H54 (cell line): ENCODE measurements at places on chromosomes 5 and 9.

- no peak for DNase-seq
Observed at GRCh38 chr9:134134949-134135342, 936 bp upstream of the WDR5 start.

- no peak for DNase-seq
Observed at GRCh38 chr9:125440411-125440810, 178.8 kb downstream of the GAPVD1 start.

GRCh38 chr5:100800562-100800961 is 102.5 kb downstream of the ST8SIA4 start:
- DNase-seq, result no peak

DNA sequence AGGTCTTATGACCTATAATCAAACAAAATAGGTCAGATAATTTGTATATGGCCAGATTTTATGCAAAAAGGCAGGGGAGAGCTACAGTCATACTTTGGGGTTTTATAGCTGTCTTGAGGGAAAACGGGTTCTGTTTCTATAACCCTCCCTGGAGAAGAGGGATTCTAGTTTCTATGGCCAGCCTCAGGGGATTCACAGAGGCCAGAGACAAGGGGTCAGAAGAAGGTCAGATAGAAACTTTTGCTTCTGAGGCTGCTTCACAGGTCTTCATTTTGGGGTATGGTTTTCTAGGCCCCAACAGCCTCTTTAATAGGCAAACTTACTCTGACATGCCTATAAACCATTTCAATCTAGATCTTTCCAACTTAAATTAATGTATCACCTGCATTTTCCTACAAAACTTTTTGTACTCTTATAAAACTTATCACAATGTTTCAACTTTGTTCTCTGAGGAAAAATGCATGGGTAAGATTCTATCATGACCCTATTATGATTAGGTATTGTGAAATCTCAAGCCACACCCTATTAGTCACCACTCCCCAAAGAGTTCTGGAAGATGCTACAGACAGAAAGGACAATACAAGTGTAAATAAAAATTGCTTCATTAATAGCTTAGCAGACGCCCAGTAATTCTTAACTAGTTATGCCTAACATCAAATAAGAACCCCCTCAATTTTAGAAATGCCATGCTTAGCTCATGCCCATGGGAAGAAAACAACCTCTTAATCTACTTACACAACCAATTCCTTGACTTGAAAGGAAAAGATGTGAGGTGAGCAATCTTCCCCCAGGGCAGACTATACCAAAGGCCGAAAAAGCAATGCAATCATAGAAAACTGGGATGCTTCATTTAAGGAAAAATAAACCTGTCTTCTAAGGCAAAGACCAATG is 396.6 kb downstream of the TLR4 start:
- DNase-seq, result no peak

DNA sequence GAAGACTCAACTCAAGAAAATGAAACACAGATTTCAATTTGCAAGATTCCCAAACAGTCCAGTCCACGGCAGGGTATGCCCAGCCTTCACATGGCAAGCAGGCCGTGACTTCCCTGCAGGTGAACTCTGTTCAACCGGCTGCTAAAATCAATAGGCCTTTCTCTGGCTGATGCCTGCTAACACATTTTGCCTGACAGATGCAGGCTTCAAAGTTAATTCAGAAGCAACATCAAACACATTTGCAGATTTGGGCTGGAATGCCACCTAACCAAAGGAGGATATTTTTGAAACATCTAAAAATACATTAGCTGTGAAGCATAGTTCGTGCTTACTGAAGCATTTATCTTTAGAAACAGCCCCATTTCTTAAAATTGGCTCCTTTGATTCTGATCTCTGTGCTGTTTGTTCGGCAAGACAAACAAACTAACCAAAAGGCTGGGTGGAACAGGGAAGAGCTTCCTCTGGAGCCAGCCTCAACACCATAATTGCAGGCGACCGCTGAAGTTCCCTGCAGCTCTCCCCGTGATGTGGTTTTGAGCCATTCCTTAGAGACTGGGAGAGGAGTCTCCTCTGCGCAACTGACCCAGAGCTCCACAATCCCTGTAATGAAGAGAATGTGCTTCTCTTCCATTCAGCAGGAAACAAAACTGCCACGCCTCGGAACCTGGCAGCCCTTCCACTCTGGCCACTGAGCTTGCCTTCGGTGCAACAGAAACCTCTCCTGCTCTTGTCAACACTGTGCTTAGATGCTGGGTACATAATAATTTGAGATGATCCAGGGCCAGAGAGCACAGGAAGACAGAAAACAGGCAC is 126.5 kb downstream of the MYO10 start:
- no peak for DNase-seq

GRCh38 chr9:126802318-126803059 is 2.4 kb upstream of the ZBTB43 start:
- no peak for DNase-seq

DNA sequence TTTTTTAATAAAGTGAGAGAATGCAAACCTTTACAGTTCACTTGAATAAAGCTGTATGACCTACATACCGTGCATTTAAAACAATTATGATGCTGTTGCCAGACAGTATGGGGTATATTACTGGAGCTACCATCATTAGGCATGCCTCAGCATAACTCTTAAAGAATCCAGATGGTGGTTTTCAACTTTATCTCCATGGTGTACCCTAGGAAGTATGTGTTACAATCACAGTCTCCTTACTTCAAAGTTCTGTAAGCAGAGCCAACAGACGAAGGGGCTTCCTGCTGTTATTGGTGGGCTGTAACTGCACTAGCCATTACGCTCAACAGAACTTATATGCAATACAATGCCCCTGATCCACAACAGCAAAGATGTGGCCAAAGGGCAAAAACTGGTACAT is 803.3 kb downstream of the DTWD2 start:
- DNase-seq, result no peak

DNA sequence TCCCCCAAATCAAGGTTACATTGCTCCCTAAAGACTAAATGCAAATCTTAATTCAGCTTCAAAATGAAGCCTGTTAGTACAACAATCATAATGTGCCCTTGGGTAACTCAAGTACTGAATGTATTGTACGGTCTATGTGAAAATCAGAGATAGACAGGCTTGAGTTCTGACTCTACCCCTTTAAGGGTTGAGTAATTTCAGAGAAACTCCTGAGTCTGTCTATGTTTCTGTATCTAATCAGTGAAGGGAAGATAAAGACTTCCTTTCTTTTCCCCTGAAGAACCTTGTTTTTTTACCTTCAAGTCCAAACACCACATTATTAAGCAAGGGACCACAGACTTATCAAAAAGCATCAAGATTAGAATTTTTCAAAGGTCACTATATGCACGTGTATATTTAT is 108.2 kb downstream of the MPDZ start:
- no peak for DNase-seq

DNA sequence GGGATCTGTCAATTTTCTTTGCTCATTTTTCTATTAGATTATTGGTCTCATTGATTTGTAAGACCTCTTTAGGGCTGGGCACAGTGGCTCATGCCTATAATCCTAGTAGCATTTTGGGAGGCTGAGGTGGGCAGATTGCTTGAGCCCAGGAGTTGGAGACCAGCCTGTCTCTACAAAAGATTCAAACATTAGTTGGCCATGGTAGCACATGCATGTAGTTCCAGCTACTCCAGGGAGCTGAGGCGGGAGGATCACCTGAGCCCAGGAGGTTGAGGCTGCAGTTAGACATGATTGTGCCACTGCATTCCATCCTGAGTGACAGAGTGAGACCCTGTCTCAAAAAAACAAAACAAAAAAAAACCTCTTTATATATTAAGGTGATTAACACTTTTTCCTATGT is 6.4 kb upstream of the SHROOM1 start:
- no peak for DNase-seq

- no peak for DNase-seq
Observed at GRCh38 chr5:176736301-176736930, 73.9 kb upstream of the UNC5A start.

DNA sequence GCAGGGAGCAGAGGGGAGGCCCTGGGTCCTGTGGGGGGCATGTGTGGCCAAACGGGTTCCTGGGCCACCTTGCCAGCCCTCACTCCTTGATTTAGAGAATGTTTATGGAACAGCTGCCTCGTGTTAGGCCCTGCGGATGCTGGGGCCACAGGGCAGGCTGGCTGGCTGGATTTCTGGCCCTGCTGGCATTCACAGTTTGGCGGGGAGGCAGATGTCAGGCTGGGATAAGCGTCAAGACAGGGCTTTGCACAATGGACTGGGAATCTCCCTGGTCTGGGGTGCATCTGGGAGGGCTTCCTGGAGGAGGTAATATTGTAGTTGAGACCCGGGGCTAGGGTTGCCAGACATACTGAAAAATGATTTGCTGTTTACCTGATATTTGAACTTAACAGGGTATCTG is 13.8 kb downstream of the NCS1 start:
- DNase-seq, result no peak

- DNase-seq, result no peak
Observed at GRCh38 chr5:91418158-91418557, 35.0 kb upstream of the ARRDC3 start.

DNA sequence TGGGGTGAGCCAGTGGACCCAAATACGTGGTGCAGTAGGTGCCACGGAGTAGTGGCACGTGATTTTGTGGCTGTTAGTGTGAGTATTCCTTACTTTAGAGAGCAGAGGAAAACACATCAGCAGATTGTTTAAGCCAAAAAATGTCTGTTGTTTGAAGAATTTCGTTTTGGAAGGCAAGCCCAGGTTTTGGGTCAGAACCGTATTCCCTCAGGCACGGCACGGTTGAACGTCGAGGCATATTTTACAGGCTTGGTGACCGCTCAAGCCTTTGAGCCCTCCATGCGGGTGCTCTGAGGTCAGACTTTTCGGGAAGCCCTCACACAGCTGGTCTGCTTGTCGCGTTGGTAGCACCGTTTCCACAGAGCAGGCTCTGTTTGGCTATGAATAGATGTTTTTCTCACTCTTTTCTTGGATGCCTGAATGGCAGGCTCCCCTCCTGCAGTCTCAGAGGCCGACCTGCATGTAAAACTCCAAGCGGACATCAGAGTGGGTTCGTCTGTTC is 27.2 kb downstream of the NEK6 start:
- DNase-seq, result no peak

DNA sequence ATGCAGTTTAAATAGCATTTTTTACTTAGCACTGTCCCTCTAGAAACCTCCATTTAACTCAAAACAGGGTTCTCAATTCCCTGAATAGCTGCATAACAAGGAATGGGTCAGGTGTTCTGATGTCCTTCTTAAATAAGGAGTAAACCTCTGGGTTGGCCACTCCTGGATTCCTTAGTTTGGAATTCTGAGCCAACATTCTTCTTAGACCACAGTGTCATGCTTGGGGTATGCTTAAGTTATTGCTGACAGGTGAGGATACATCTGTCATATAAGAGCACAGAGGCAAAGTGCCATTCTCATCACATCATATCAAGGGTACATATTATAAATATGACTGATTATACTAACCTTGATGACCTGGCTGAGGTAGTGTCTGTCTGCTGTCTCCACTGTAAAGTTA is 179.9 kb upstream of the SEMA6A start:
- no peak for DNase-seq

DNA sequence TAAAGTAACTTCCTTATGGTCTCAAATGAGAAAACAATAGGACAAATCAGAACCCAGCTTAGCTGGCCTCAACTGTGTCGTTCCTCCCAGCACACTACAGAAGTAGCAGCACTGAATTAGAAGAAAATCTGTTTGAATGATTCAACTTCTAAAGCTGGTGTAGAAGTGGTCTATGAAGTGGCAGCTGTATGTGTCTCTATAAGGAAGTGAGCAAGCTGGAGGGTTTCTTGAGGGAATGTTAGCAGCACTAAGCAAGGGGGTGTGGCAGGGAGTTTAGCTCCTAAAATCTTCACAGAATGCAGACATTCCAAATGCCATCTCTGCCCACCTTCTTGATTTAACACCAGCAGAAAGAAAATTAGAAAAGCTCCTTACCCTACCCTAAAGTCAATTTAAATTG is 4.1 kb downstream of the KLF9 start:
- DNase-seq, result no peak

- peak; percentile 93 for DNase-seq
Observed at GRCh38 chr9:133406480-133407307, 11.1 kb downstream of the REXO4 start.

- peak; percentile 46 for DNase-seq
Observed at GRCh38 chr5:28408186-28408585, 1369.8 kb upstream of the CDH9 start.

DNA sequence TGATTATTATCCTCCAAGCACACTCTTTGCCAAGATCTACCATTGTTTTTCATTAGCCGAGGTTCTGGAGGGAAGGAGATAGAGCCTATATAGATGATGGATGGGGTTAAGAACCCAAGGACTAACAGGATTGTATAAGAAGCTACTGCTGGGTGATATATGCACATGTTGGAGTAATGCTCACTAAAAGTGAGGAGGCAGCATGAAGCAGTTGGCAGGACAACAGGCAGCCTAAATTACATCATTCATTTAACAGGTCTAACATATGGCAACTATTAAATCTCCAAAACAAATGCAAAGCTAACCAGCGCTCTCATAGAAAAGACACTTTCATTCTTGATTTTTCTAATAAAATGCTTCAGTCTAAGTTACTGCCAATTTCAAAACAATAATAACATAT is 293.2 kb downstream of the EPB41L4A start:
- DNase-seq, result no peak

DNA sequence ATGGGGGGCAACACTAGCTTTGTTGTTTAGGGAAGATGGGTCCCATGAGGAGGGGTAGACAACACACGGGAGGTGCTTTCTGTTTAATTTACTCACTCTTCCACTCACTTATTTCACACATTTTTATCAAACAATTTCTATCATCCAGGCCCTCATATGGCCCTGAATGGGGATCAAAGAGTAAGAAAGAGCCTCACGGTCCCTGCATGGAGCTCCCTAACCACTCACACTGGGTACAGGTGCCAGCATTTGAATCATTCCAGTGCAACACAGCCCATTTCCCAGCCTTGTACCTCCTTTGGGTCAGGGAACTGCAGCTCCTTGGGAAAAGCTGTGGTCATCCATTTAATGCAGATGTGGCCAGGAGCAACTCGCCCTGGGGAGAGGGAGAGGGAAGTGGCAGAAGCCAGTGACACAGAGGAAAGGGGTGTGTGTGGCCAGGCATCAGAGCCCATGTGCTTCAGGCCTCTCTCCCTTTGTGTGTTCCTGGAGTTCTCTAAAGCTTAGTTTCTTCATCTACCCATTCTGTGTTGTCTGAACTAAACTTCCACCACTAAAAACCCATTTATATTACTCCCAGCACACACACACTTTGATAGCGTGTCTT is 185.4 kb downstream of the PJA2 start:
- no peak for DNase-seq

GRCh38 chr9:137478962-137479861 is 20.1 kb upstream of the NSMF start:
- no peak for DNase-seq

DNA sequence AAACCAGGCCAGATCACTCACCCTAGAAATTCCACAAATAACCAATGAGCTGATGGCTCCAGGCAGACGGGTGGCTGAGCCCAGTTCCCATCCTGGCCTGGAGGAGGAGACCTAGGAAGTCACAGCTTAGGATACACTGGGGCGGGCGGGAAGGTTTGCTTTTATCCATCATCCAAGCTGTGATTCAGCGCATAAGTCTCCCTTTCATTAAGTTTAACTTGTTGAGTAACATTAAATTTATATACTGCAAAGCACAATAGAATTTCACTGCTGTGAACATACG is 55.7 kb downstream of the THBS4 start:
- no peak for DNase-seq
